ENCODE measurements at places on chromosomes 3 and 15. TPM values are rescaled to one million over a fixed set of nuclear protein-coding genes. Genes with fewer than 3 reads are reported as not detected.

UPK1B gene
- 0.33 TPM for total RNA-seq

CHRM5 gene
- total RNA-seq = not detected

PLSCR4 gene
- 1.1 TPM for total RNA-seq

XCR1 gene
- total RNA-seq = not detected

- no peaks in the 10 kb centered on the region for H3K27me3 ChIP-seq
- peaks cover 41% of the 10 kb centered on the region for H3K36me3 ChIP-seq
- H3K4me1 ChIP-seq = no peaks in the 10 kb centered on the region
These were observed 104.4 kb downstream of the HERC1 start for GRCh38 chr15:63729115-63729884.

DNA sequence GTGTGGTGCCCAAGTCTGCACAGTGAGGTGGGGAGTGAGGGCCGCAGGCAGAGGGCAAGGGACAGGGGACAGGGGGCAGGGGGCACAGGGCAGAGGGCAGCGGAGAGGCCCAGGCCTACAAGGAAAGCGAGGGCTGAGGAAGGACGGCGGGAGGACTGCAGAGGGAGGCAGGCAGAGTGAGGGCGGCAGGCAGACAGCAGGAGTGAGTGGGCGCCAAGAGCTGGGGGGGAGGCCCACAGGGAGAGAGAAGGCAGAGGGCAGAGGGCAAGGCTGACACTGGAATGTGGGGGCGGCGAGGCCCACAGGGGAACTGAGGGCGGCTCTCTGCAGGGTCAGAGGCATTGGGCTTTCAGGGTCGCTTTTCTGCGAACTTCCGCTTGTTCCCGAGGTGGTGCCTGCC, 267.8 kb upstream of the NDN start:
- DNase-seq = no peak
- no peak overlapping the region for H3K4me3 ChIP-seq
- H3K27me3 ChIP-seq = no peaks in the 10 kb centered on the region
- no peak overlapping the region for H3K27ac ChIP-seq
- peaks cover 1% of the 10 kb centered on the region for H3K36me3 ChIP-seq

- H3K36me3 ChIP-seq = peaks cover 8% of the 10 kb centered on the region
- H3K27me3 ChIP-seq = no peaks in the 10 kb centered on the region
- H3K4me1 ChIP-seq = no peaks in the 10 kb centered on the region
- H3K27ac ChIP-seq = no peak overlapping the region
- DNase-seq = no peak
These were observed 43.9 kb downstream of the ERC2 start for GRCh38 chr3:56424336-56424735.

DNA sequence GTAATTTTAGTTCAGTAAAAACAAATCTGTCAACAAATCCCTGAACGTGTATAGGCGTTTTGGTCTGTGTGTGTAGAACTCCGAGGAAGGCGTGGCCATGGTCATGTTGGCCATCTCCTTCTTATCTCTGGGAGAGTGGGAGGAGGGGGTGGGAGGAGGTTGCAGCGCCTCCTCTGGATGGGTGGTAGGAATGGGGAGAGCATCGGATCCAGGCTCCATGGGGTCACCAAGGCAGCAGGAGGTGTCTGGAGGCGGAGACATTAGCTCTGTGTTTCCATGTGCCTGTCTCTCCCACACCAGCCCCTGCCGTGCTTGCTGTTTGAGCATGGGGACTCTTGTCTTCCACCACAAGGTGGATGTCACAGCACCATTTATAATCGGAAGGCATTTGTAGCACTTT, 34.5 kb upstream of the TRPM1 start:
- H3K4me3 ChIP-seq = no peak overlapping the region
- DNase-seq = peak; percentile 65
- peaks cover 3% of the 10 kb centered on the region for H3K4me1 ChIP-seq
- H3K27ac ChIP-seq = no peak overlapping the region
- H3K27me3 ChIP-seq = no peaks in the 10 kb centered on the region

- H3K4me1 ChIP-seq = no peaks in the 10 kb centered on the region
- no peaks in the 10 kb centered on the region for H3K36me3 ChIP-seq
- H3K4me3 ChIP-seq = peak overlapping the region; percentile 19
- H3K27me3 ChIP-seq = no peaks in the 10 kb centered on the region
- no peak overlapping the region for H3K27ac ChIP-seq
These were observed 19.8 kb downstream of the GNB5 start for GRCh38 chr15:52171386-52171785.

- H3K36me3 ChIP-seq = no peaks in the 10 kb centered on the region
- H3K27ac ChIP-seq = no peak overlapping the region
These were observed 29.0 kb downstream of the CRABP1 start for GRCh38 chr15:78369161-78369560.

DNA sequence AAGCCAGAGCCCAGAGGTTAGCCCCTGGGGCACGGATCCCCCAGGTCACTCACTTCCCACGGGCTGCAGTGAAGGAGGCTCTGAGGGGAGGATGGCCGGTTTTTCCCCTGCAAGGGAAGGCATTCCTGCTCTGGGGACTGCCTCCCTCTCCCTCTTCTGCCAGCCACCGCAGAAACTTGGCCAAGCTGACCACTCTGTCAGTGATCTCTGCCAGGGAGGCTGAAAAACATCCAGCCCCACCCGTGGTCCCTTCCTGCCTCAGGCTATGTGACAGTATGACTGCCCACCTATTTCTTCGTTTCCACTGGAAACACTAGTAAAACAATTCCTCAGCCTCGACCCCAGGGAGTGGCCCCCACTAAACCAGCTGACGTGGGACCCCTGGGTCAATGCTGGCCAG, 14.6 kb upstream of the FANCD2 start:
- no peaks in the 10 kb centered on the region for H3K4me1 ChIP-seq
- no peaks in the 10 kb centered on the region for H3K36me3 ChIP-seq
- H3K4me3 ChIP-seq = no peak overlapping the region

- no peak overlapping the region for H3K27ac ChIP-seq
- H3K4me3 ChIP-seq = no peak overlapping the region
- DNase-seq = no peak
- no peaks in the 10 kb centered on the region for H3K27me3 ChIP-seq
These were observed 1042.7 kb downstream of the PLOD2 start for GRCh38 chr3:145118303-145118702.

- peaks cover 2% of the 10 kb centered on the region for H3K36me3 ChIP-seq
- H3K4me1 ChIP-seq = no peaks in the 10 kb centered on the region
- peaks cover 32% of the 10 kb centered on the region for H3K27me3 ChIP-seq
- no peak for DNase-seq
These were observed 3.2 kb upstream of the ACAN start for GRCh38 chr15:88800026-88800425.

- DNase-seq = peak; percentile 92
- H3K27ac ChIP-seq = no peak within 1 kb of the TSS
- H3K4me3 ChIP-seq = peak within 1 kb of the TSS; percentile 82
- peaks cover 8% of the 10 kb centered on the region for H3K4me1 ChIP-seq
- no peaks in the 10 kb centered on the region for H3K27me3 ChIP-seq
These were observed at the start of gene MFGE8 for GRCh38 chr15:88913017-88913849. Gene MFGE8, minus strand, starts transcription at chr15:88913379. Its CDS starts 60 bp downstream, at chr15:88913319.
